ENCODE measurements at places on chromosomes 3 and 15. TPM values are rescaled to one million over a fixed set of nuclear protein-coding genes. Genes with fewer than 3 reads are reported as not detected.

The ATP13A5 gene
- not detected for total RNA-seq

The FRMD5 gene
- total RNA-seq, result 14.2 TPM

The DNAJB11 gene
- 60.5 TPM for total RNA-seq

The PRKCD gene
- total RNA-seq, result 5.0 TPM

The CFAP91 gene
- total RNA-seq, result 0.68 TPM

The RNF168 gene
- total RNA-seq, result 17.4 TPM
